ENCODE measurements at places on chromosomes 1 and 21.

- no peak overlapping the region for H3K4me3 ChIP-seq
- no peak overlapping the region for H3K27ac ChIP-seq
Measured at GRCh38 chr1:44571712-44572571, 102.3 kb downstream of the TMEM53 start.

- DNase-seq, result no peak
- H3K36me3 ChIP-seq, result no peaks in the 10 kb centered on the region
Measured at GRCh38 chr1:147924813-147925212, 3.4 kb upstream of the GPR89B start.

- H3K4me1 ChIP-seq, result no peaks in the 10 kb centered on the region
- H3K36me3 ChIP-seq, result peaks cover 12% of the 10 kb centered on the region
- H3K4me3 ChIP-seq, result no peak overlapping the region
- no peak for DNase-seq
Measured at GRCh38 chr21:34590520-34590919, 24.4 kb downstream of the RCAN1 start.

- no peaks in the 10 kb centered on the region for H3K27me3 ChIP-seq
- peaks cover 56% of the 10 kb centered on the region for H3K4me1 ChIP-seq
Measured at GRCh38 chr1:224623743-224624333, 7.7 kb downstream of the CNIH3 start.

GRCh38 chr1:170863621-170864020, 71.7 kb upstream of the MROH9 start:
- H3K4me3 ChIP-seq, result no peak overlapping the region
- no peaks in the 10 kb centered on the region for H3K27me3 ChIP-seq
- DNase-seq, result no peak
- H3K36me3 ChIP-seq, result no peaks in the 10 kb centered on the region
- no peaks in the 10 kb centered on the region for H3K4me1 ChIP-seq
- H3K27ac ChIP-seq, result no peak overlapping the region
